ENCODE measurements at places on chromosomes 3 and 15.

DNA sequence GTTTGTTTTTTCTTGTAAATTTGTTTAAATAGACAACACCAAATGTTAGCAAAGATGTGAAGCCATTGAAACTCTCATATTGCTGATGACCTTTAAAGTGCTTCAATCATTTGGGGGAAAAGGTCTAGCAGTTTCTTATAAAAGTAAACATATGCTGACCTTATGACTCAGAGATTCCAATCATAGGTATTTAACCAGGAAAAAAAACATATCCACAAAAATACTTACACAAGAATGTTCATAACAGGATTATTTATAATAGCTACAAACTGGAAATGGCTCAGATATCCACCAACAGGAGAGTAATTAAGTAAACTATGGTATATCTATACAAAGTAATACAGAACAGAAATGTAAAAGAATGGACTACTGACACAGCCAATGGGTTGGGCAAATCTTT, 27.1 kb upstream of the RORA start:
- no peak for DNase-seq

GRCh38 chr15:78308422-78309032, 9.1 kb upstream of the SKIC8 start:
- DNase-seq = peak; percentile 48

DNA sequence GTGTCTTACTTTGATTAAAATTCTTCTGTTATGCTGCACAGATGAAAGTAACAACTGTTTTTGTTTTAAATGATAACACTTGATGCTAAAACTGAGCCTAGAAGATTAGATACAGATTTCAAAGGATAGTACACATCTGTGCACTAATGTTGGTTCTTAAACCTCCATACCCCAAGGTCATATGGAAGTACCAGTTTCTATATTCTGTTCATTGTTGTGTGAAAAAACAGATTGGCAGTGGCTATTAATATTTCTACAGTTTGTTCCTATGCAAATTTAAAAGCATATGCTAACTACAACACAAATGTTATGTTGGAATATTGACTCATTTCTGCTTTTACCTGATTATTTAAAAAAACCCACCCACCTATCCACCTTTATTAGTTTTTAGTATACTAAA, 32.0 kb upstream of the GBE1 start:
- no peak for DNase-seq

- peak; percentile 61 for DNase-seq
Observed at GRCh38 chr3:58532794-58533220, 4.2 kb downstream of the ACOX2 start.

DNA sequence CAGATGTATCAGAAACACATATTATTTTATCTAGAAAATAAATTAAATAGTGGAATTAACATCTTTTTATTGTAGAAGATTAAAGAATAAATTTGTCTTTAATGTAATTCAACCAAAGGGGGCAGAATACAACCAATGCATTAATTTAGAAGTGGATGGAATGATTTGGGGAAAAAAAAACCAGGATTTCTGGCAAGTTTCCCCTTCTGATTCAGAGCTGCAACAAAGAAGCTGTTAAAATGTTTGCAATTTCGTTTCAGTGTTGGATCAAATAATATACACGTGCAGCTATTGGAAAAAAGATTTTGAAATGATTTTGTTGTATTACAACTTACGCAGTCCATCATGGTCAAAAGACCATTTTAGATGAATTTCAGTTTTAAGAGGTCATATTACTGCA, 71.6 kb upstream of the ZNF280D start:
- no peak for DNase-seq

Measured in NCI-H146 (cell line).